Effector memory CD8-positive, alpha-beta T cell (primary cell): ENCODE measurements at places on chromosomes 13 and 19.

GRCh38 chr13:55159765-55160164 is 1981.0 kb upstream of the PRR20A start:
- no peak for DNase-seq

- DNase-seq: no peak
These were observed 257.9 kb downstream of the KLF12 start for GRCh38 chr13:73876323-73876722.

GRCh38 chr19:3359919-3360420 is 6.4 kb upstream of the NFIC start:
- DNase-seq: no peak

- no peak for DNase-seq
These were observed 132.9 kb downstream of the RAP2A start for GRCh38 chr13:97566907-97567306.

DNA sequence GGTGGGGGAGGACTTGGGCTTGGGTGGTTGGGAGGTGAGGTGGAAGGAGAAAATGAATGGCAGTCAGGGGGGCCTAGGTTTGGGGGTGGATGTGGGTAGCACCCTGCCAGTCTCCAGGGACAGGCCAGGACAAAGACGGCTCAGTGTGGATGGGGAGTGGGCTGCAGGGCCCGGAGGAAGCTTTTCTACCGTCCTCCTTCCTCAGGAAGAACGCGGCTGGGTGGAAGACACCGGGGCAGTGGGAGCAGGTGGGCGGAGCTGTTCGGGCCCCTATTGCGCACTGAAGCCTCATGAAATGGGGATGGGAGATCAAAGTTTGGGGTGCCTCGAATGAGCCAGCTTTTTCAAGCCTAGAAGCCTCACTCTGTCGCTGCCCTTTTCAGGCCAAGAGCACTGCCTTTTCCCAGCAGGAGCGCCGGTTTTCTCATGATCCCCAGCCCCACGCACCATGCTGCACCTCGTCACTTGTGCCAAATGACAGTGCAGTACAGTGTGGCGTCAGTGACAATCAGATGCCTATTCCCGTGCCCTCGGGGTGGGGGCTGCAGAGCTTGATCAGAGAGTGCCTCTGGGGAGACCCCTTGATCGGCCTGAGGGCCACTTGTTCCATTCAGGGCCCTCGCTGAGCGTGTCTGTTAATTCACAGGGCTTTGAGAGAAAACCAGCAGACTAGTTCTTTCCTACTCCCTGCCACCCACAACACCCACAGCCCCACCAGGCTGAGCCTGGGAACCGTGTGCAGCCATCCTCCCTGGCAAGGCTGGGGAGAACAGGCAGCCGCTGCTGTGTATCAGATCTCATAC is 1.5 kb downstream of the CALM3 start:
- no peak for DNase-seq

DNA sequence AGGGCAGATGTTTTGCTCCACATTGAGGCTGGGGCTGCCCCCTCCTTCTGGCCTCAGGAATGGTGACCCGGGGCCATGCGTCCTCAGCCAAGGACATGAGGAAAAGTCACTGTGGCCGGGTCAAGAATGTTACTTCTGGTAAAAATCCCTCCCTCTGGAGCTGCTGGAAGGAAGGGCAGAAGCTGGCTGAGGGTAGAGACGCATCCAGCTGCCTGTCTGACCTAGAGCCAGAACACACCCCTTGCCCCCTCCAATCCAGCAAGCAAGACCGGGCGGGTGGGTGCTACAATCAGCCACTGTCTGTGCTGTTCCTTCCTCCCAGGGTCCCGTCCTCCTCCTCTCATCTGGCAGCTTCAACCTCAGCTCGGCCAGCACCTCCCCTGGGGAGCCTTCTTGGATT is 59.0 kb downstream of the PTPRS start:
- no peak for DNase-seq

DNA sequence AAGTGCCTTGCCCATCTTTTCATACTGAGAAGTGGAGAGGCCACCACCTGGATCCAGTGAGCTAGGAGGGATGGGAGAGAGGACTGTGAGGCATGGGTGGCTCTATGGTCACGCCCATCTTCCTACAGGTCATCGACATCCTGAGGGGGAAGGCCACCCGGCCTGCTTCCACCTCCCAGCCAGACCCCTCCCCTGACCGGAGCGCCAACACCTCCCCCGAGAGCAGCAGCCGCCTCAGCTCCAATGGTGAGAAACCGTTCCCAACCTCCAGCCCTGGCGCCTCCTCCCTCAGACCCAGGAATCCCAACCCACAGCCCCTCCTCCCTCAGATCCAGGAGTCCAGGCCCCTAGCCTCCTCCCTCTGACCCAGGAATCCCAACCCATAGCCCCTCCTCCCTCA is 10.1 kb downstream of the BCL3 start:
- DNase-seq: no peak

GRCh38 chr19:38483016-38483630 is 49.6 kb downstream of the RYR1 start:
- DNase-seq: no peak

- DNase-seq: no peak
These were observed 17.4 kb upstream of the FEM1A start for GRCh38 chr19:4774136-4774535.

DNA sequence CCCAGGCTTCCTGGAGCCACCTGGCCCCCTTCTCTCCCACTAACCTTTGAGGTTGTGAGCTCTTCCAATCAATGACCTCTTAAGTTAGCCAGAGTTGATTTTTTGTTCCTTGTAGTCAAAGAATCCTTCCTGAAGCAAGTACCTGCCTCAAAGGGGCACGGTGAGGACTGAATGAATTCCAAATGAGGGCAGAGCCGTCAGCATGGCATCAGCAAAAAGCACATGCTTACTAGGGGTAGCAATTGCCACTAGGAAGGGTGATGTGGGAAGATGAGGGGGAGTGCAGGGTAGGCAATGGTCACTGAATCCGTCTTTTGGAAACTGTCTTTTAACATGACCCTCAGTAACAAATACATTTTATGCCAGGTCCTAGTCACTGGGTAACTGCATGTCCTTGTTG is 15.6 kb upstream of the DHRS12 start:
- no peak for DNase-seq

DNA sequence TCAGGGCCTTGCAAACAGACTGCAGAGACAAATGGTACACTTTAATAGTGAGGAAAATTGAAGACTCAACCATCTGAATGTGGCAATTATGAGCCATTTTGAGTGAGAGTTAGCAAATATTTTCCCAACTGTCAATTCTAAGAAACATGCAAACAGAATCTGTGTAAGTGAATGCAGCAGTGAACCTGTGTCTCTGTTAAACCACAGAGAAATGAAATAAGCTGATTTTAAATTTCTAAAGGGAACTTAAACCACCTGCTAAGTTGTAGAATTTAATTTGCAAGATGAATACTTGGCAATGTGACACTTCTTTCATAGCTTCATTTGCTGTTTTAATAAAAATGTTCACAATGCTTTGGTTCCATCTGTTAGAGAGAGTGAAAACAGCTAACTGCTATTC is 42.0 kb upstream of the TDRD3 start:
- no peak for DNase-seq

DNA sequence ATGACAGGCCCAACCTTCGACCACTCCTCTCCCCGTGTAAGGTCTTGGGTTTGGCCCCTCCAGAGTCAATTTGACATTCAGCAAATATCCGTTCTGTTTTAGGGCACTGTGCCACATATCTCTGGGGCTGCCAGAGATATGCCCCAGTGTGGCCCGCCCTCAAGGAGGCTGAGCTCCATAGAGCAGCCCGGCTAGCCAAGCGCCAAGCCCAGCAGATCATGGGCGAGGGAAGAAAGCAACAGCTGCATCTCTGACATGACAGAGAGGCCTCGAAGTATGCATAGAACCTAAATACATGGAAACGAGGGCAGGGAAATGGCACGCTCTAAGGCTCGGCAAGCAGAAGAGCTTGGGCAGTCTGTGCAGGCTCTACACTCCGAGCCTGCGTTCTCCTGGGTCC is 124.5 kb downstream of the USP12 start:
- no peak for DNase-seq

- no peak for DNase-seq
These were observed 527 bp upstream of the EMC10 start for GRCh38 chr19:50475736-50476223.

- no peak for DNase-seq
These were observed 93.1 kb downstream of the KL start for GRCh38 chr13:33109271-33109697.
